ENCODE measurements at places on chromosomes 7 and 10.

- DNase-seq: no peak
Measured at GRCh38 chr7:151626422-151627115, 106.9 kb upstream of the RHEB start.

DNA sequence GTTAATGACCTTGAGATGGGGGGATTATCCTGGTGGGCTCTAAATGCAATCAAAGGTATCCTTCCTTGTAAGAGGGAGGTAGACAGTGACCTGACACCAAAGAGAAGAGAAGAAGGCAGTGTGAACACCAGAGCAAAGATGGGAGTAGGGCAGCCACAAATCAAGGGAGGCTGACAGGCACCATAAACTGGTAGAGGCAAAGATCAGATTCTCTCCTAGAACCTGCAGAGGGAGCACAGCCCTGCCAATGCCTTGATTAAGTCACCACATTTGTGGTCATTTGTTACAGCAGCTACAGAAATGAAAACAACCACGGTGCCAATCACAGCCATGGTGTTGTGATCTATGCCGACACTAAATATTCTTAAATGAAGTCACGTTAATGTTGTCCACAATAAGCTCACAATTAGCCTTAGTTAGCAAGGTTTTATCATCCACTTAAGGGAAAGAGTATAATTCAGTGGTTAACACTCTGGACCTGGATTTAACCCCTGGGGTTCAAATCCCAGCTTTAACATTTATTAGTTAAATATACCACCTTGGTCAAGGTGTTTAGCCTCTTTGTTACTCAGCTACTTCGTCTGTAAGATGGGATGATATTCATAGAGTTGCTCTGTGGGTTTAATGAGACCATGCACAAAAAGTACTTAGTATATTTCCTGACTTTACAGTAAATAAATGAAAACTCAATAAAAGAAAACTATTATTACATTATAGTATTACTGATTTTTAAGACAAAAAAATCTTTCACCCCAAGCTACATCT is 70.8 kb downstream of the SGMS1 start:
- peak; percentile 13 for DNase-seq

- DNase-seq: no peak
Measured at GRCh38 chr10:60863796-60864195, 80.2 kb downstream of the RHOBTB1 start.

DNA sequence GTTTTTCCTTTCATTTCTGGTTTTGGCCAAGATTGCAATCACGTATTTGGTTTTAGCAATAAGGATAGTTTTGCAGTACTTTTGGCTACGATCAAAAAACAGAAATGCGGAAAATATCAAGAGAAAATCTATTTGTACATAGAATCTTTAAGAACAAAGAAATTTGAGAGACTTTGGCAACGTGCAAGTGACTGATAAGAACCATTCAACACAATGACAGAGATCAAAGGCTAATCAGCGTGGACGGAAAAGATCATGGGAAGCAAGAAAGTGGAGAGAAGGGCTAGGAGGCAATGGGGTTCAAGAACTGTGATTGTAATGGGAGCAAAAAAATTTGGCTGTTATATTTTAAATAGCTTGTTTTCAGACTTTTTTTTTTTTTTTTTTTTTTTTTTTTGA is 16.2 kb upstream of the LRRN3 start:
- no peak for DNase-seq

DNA sequence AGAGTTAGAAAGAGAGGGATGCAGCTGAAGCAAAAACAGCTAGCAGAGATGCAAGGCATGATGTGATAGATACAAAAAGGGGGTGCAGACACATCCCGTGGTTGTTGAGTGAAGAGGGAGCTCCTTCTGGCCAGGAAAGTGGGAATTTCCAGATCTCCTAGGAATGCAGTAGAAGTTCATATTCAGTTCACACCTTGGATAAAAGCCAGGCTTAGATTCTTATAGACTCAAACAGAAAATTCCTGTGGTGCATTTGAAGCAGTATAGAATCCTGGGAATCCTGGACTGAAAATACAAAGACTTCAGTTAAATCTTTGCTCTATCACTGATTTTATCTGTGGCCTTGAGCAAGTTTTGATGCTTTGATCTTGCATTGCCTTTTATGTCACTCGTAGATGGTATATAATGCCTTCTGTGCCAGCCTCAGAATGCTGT is 33.9 kb downstream of the SGPL1 start:
- DNase-seq: no peak

DNA sequence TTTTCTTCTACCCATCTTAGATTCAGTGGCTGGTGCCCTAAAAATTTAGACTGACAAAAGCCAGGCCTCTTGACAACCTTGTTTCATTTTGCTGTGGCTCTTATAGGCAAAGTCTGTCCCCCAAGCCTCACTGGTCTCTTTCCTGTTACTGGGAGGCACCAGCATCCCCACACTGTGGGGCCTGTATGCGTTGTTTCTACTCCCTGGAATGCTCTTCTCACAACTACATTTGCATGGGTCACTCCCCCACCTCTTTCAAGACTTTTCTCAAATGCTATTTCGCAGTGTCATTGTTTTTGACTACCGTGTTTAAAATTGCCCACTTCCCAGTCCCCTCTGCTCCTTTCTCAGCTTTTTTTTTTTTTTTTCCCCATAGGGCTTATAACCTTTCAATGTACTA is 108.7 kb upstream of the DGKB start:
- DNase-seq: no peak

- DNase-seq: no peak
Measured at GRCh38 chr7:139192014-139192706, 38.9 kb upstream of the UBN2 start.

DNA sequence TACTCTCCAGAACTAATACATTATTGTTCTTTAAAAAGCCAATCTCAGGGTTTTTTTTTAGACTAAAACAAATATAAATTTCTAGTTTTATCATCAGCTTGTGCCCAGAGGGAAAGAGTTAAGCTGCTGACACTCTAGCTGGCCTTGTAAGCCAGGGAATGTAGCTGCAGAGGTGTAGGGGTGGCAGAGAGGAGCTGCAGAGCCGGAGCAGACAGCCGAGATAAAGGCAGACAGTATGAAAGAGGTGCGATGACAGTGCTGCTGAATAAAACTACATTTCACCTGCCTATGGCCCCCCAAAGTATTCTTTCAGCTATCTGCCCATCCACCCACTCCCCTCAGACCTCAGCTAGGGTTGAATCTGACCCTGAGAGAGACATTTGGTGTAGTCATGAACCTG is 653.7 kb upstream of the ZWINT start:
- no peak for DNase-seq

- no peak for DNase-seq
Measured at GRCh38 chr10:14146025-14146424, 184.7 kb downstream of the FRMD4A start.

- no peak for DNase-seq
Measured at GRCh38 chr10:115222039-115222438, 128.9 kb downstream of the ATRNL1 start.

DNA sequence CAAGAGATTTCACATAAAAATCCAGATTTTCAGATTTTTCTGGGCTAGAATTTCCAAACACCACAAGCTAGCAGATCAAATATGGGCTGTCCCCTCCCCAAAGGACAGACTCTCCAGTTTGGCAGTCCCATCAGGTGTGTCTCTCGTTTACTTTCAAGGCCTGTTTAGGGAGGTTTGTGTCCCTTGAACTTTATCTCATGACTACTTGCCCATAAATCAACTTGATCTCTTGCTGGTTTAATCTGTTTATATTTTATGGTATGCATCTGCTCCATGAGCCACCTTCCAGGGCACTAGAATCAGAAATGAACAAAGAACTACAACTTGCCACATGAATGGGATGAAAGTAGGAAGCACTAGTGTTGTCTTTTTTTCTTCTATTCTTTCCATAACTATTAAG is 5.2 kb downstream of the ZDHHC6 start:
- no peak for DNase-seq

DNA sequence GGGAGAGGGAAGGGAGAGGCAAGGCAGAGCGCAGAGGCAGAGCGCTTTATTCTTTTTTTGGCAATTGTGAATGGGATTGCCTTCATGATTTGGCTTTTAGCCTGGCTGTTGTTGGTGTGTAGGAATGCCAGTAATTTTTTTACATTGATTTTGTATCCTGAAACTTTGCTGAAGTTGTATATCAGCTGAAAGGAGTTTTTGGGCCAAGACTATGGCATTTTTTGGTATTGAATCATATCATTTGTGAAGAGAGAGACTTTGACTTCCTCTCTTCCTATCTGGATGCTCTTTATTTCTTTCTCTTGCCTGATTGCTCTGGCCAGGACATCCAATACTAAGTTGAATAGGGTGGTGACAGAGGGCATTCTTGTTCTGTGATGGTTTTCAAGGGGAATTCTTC is 291.3 kb downstream of the REEP3 start:
- no peak for DNase-seq

DNA sequence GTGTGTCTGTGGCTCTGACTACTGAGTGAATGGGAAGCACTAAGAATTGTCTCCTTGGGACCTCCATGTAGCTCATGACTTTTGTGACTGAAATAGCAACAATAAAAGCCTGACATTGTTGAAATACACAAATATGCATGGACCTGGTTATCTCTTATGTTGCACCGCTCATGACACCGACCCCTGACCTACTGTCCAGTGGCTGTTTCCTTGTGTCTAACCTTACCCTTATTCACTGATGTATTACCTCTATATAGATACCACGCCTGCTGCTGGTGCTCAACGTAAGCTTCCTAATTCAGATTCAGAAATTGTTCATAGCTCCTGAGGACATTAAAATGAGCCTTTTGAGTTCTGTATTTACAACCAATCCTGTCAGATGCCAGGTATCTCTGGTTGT is 243.4 kb upstream of the SEMA3C start:
- DNase-seq: no peak

DNA sequence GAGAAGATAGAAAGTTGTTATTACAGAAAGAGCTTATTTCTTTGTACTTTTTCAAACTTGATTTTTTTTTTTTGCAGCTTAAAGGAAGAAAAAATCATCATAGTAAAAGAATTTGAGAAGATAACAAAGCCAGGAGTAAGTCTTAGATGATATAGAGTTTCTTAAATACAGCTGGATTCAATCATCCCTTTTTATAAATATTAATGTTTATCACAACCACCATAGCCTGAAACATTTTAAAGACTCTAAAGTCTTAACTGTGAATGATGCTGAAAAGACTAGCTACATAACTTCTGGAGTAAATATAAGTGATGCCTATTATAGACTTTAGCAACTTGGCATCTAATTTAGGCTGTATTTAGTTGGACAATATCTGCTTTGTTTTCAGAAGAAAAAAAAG is 54.8 kb upstream of the FGL2 start:
- no peak for DNase-seq

DNA sequence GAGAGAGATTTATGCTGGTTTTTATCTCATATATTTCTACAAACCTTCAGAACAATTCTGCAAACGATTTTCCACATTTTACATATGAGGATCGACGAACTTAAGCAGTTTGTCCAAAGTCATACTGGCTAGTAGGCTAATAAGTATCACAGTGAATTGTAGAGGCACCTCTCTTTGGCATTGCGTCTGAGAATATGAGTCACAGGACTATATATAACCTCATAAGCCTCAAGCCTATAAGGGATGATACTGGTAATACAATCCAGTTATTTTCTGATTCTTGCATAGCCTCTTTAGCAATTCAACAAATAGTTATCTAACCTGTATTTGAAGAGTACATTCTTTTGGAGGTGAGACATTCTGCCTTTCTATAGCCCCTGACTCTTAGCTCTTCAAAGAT is 129.8 kb downstream of the GPR158 start:
- DNase-seq: no peak

DNA sequence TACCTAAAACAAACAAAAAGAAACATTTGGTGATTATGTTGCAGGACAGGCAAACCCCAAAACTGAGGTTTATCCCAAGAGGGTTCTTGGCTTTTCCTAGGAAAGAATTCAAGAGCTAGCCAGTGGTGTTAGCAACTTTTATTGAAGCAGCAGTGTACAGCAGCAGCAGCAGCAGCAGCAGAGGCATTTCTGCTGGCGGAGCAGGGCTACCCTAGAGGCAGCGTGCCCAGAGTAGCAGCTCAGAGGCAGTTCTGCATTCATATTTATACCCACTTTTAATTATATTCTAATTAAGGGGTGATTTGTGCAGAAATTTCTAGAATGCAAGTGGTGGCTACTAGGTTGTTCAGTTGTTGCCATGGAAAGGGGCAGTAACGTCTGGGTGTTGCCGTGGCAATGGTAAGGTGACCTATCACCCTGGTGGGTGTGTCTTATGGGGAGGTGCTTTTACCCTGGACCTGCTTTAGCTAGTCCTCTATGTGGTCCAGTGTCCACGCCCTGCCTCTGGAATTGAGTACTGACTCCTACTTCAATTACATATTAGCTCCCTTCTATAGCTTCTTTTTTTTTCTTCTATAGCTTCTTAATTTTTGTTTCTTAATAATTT is 53.9 kb downstream of the VCL start:
- DNase-seq: no peak

- no peak for DNase-seq
Measured at GRCh38 chr7:75565132-75565837, 73.2 kb downstream of the SPDYE5 start.

- DNase-seq: no peak
Measured at GRCh38 chr10:12535656-12536055, 186.3 kb downstream of the CAMK1D start.

GRCh38 chr7:66050990-66051448 is 24.6 kb upstream of the ASL start:
- DNase-seq: no peak

All from stimulated activated CD8-positive, alpha-beta memory T cell treated with anti-CD3 and anti-CD28 coated beads, Interleukin-4, amount 100 ng/mL, for 1 hour (primary cell).